Activated CD4-positive, alpha-beta T cell treated with anti-CD3 and anti-CD28 coated beads, Interleukin-2, amount 50 U/mL, for 24 hours (primary cell): ENCODE measurements at places on chromosomes 3 and 15.

DNA sequence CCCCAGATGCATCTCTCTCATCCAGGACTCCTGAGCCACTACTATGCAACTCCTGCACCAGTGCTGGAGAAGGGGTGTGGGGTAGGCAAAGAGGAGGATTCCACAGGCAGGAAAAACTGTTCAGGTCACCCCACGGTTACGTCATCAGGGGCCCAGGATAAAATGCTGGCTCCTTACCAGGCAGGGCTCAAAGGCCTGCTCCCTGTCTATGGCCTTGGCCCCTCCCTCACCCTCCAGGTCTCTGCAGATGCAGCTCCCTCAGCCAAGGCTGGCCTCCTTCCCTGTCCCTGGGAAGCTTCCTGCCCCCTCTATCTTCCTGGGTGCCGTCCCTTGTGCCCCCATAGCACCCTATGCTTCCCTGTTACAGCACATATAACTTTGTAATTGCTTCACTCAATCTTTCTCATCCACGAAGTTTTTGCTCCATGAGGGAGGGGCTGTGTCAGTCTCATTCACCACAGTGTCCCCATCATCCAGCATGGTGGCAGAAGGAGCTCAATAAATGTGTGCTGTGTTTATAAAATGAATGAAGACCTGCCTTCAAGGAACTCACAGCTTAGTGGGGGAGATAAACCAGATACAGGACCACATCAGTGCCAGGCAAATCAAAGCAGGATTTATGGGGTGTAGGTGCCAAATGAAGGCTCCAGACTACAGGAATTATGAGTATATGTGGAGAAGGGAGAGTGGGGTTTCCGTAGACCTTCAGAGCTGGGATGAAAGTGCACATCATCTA lies 18.6 kb downstream of the KBTBD13 start:
- no peak for DNase-seq

GRCh38 chr3:114370537-114371174 lies 76.8 kb downstream of the TIGIT start:
- DNase-seq: no peak

DNA sequence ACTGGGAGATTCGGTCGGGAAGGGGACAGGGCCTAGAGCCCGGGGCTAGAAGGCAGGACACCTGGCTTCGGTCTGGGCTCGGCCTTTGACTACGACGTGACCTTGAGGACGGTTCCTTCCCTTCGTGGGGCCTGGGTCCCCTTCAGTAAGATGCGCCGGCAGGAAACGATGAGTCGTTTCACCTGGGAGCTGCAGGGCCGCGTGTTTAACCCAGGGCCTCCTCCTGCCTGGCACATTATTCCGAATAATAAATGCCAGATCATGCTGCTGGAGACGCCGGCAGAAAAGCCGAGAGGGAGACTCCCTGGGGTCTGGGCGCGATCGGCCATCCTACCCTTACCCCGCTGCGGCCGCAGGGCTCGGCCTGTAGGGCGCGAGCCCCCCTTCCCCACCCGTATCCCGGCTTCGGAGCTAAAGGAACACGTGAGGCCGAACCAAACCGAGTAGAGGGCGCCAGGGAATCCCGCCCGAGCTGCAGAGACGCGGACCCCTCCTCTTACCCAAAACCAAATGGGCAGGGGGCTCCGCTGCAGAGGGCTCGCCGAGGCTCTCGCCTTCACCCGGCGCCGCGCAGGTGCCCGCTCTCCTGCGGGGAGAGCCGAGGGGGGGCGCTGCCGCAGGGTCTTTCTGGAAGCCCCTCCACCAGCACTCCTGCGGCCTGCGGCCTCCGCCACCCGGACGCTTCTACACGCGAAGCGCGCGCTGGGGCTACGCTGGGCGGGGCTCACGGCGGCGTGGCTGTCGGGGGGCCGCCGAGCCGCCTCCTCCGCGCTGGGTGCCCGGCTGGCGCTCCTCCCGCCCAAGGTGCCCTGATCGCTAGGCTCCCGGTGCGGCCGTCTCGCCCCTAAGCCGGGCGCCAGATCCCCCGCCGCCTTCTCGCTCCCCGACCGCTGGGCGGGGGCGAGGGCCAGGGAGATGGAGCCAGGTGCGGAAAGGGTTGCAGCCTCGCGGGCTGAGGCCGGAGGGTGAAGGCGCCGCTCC lies at the start of gene BDH1:
Gene BDH1, minus strand, starts transcription at position 688 of the 981 bp plus-strand sequence. CDS start 9,525 bp downstream, outside the sequence.
- DNase-seq: peak; percentile 47

DNA sequence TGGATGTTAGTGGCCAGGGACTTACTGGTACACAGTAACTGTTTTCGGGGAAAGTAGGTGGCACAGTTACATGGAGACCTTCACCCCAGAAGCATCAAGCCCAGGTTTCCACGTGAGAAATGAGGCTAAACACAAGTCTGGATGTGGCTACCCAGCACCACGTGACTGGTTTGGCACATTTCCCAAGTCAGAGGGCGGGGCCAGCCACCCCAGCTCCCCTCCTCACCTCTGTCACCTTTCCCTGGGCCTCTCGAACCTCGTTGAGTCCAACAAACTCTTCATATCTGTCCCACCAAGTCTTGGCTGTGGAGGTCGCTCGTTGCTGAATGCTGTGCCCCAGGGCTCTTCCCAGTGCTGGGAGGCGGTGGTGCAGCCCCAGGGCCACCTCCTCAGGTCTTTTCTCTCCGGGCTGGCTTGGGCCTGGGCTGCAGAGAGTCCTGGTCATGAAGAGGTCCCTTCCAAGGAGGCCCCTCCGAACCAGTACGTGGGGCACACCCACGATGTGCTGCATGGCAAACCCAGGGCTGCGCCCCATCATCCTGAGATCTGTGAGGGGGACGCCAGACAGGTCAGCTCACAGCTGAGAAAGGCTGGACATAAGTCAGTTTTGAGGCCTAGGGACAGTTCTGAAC lies 4.8 kb upstream of the PLXNB1 start:
- DNase-seq: no peak

GRCh38 chr3:11699083-11699427 lies 55.3 kb upstream of the VGLL4 start:
- DNase-seq: no peak

DNA sequence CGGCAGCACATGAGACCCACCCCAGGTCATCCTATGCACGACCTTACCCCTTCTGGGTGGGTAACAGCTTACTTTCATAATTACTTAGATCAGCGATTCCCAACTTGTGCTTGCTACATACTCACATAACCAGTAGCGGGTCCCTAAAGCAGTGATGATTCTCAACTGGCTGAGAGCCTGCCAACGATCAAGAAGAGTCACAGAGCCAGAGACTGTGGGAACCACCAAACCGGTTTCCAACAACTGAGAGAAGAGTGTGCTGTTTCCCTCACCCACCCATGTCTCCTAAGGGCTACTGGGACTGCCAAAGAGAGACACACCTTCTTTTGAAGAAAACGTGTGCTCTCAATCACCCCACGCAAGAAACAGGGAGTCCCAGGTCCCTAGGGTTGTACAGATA lies 12.0 kb upstream of the XXYLT1 start:
- no peak for DNase-seq

DNA sequence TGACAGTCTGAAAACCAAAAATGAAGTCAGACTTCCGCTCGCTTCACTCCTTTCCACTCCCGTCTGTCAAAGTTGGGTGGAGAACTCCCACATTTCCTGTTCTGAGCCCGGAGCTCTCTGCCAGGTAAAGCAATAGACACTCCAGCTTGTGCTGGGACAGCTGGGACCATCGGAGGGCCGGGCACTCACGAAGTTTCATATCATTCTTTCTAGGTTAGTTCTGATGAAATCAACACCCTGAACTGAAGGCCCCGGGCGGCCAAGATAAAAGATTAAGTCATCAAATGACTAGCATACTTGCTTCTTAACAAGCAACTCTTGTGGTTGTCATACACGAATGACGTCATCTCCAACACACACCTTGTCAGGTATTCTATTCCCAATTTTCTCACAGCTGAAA lies 42.1 kb downstream of the MAGI1 start:
- DNase-seq: no peak

DNA sequence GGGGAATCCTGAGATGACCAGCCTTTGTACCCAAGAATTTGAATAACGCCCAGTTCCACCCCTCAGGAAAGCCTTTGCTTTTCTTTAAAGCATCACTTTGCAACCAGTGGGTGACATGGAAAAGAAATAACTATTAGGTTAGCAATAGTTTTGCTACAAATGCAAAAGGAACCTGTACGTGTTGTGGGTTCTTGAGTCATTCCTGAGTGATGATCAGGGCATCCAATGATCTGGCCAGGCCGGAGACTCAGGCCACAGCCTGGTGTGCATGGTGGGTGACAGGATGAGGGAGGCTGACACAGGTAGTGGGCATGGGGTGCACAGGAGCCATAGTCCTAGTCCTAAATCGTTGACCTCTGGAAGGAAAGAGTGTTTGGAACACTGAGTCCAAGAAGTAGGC lies 321.4 kb upstream of the IL12A start:
- no peak for DNase-seq

- no peak for DNase-seq
Measured at GRCh38 chr3:118963711-118964110, 70.9 kb downstream of the IGSF11 start.

DNA sequence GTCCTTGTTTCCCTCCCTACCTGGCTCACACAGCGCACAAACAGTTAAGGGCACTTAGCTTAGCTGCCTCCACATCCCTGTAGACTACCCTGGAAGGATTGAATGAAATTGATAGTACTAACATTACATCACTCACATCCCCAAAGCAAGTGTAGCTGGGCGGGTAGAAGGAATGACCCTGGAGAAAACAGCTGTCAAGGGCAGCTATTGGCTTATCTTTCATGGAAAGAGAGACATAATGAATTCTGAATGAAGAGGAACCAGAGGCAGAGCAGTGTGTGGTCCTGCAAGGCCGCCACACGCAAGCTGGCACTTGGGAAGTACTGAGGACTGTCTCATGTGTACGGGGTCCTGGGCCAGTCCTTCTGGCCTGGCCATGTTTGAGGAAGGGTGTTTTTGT lies 369.6 kb upstream of the RGMA start:
- no peak for DNase-seq

DNA sequence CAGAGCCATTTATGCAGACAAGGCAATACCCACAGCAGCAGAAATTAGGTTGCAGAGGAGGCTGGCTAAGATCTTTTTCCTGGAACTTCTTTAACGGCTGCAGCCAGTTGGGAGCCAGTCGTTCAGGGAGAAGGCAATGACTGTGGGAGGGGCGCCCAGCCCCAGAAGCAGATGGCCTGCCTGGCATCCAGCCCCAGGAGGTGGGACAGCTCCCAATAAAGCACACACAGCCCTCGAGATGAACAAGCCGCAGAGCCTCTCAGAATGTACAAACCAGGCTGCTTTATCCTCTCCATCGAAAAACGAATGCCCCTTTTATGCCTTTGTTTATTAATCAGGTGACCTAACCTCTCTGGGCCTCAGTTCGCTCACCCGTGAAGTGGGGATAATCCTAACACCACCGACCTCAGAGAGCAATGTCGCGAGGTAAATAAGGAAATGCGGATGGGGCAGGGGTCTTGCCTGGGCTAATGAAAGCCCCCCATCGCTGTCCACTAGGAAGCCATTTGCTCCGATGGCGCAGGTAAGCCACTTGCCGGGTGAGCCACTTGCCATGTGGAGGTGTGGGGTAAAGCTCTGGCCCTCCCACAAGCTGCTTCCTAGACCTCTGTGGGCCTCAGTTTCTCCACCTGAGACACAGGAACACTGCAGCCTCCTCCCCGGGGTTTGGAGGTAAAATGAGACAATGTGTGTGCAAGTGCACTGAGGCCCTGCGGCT lies 35.8 kb downstream of the MGLL start:
- no peak for DNase-seq

GRCh38 chr15:80447077-80447476 lies 42.9 kb downstream of the ARNT2 start:
- no peak for DNase-seq

- no peak for DNase-seq
Measured at GRCh38 chr3:148792516-148792915, 35.1 kb upstream of the CPB1 start.

GRCh38 chr15:27027229-27027628 lies 56.2 kb downstream of the GABRG3 start:
- no peak for DNase-seq

DNA sequence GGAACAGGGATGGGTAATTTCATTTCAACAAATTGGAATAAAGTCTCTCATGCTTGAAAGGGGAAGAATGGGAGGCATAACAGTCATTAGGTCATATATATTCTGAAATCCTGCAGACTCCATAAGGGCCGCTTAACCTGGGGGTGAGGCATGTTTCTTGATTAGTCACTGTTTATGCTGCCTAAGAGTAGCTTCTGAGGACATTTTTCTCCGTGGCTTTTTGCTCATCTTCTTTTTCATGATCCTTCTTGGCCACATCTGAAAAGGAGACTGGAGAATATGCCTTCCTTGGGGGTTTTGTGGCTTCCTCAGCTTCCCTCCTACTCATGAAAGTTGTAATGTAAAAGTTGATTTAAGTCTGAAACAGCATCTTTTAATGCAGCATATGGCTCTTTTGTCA lies 20.0 kb upstream of the CFAP20DC start:
- no peak for DNase-seq

GRCh38 chr15:88323976-88324740 lies 67.6 kb upstream of the NTRK3 start:
- DNase-seq: no peak

GRCh38 chr3:131349454-131349853 lies 32.1 kb upstream of the NUDT16 start:
- no peak for DNase-seq

GRCh38 chr15:60529332-60529731 lies 50.4 kb upstream of the ICE2 start:
- no peak for DNase-seq

DNA sequence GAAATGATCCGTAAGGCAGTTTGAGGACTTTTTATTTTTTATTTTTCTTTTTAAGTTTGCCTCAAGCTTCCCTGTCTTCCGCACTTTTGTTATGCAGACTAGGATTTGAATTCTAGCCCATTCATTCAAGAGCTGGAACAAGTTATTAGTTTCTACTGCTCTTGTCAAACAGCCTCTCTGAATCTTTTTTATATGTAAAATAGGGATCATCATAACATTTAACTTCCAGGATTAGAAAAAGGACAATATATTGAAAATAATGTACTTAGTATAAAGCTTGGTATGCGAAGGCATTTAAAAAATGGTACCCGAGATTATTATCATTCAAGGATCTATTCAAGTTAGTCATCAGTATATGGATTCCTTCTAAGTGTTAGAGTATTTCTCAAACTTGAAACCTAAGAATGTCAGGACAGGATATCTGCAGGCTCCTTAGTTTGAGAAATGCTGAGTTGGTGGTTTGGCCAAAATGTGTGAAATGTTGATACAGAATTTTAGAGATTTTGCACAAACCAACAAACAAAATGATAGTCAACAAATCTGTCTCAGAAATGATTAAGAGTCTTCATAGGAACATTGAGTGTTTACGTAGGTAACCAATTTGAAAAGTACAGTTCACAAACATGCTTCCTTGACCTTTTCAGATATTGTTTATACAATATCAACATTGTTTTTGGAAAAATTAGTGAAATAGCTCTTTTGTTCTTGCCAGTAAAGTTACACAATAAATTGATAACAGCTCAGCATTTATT lies 40.5 kb upstream of the IGSF10 start:
- DNase-seq: no peak

DNA sequence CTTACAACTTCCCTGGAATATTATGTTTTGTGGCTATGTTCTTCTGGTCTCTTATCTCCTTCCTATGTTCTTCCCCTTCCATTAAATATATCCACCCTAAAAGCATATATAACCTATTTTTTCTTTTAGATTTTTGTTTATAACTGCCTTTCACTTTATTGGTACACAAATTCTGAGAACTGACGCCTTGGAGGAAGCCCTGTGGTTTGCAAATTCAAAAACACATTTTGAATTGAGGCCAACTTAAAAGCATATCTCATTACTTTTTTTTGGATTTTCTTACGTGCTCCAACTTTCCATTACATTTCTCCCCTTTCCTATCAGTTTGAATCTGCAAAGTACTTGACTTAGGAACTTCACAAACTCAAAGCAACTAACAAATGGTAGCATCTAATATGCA lies 15.3 kb upstream of the COLQ start:
- no peak for DNase-seq
